ENCODE measurements at places on chromosomes 6 and 20.
A peak's percentile ranks its signal among the peaks of the same experiment; 100 is the strongest.

GRCh38 chr6:118665011-118665410, 13.6 kb upstream of the CEP85L start:
- no peak for DNase-seq

DNA sequence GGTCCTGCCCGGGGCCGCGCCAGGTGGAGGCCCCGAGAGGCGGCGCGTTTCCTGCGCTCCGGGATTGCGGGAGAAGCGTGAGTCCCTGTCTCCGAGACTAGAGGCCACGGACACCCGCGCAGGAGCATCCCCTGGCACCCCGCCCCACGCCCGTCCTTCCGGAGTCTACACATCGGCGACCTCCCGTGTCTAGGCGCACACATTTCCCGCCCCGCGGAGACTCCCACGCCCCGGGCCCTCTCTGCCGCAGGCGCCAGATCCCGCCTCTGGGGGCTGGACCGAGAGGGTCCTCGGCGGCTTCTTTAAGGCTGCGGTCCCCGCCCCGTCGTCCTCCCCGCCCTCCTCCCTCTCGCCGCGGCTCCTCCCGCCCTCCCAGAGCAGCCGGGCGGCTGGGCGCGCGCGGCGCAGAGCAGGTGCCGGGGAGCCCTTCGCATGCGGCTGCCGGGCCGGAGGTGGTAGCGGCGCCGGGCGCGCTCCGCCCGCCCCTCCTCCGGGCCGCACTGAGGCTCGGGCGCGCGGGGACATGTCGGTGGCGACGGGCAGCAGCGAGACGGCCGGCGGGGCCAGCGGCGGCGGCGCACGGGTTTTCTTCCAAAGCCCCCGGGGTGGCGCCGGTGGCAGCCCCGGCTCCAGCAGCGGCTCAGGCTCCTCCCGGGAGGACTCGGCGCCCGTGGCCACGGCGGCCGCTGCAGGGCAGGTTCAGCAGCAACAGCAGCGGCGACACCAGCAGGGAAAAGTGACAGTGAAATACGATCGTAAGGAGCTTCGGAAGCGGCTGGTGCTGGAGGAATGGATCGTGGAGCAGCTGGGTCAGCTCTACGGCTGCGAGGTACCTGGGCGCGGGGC, at the start of gene PPP1R14C:
Gene PPP1R14C, plus strand, starts transcription at position 375 of the 846 bp plus-strand sequence. Its CDS starts 149 bp downstream, at position 524.
- no peak for DNase-seq

- no peak for DNase-seq
Measured at GRCh38 chr20:54062812-54063280, 7.5 kb downstream of the BCAS1 start.

DNA sequence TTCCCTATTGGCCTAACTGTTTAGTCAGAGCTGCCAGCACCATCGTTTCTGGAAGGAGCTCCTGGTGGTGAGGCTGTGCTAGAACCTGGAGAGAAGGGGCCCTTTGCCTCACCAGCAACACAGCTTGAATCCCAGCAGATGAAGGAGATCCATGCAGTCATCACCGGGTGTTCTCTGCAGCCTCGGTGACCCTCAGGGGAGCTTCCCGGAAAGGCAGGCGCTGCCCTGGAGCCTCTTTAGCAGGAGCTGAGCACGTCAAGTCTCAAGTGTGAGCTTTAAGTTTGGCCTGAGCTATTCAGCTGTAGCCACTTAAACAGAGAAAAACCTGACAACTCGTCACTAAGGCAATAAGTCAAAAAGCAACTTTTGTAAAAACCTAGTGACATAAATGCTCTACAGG, 181.2 kb upstream of the FOXQ1 start:
- DNase-seq, result no peak

- no peak for DNase-seq
Measured at GRCh38 chr6:21840428-21840827, 246.9 kb downstream of the SOX4 start.

- DNase-seq, result no peak
Measured at GRCh38 chr6:30752157-30752927, 8.0 kb upstream of the IER3 start.

GRCh38 chr20:13017235-13017634, 8.5 kb downstream of the SPTLC3 start:
- no peak for DNase-seq

GRCh38 chr20:10536531-10536930, 101.4 kb downstream of the SLX4IP start:
- DNase-seq, result peak; percentile 38
